Panc1 (cell line): ENCODE measurements at places on chromosomes 7 and 10. TPM values are rescaled to one million over a fixed set of nuclear protein-coding genes. Genes with fewer than 3 reads are reported as not detected.

WDR86 gene
- 0.72 TPM for total RNA-seq

DNA sequence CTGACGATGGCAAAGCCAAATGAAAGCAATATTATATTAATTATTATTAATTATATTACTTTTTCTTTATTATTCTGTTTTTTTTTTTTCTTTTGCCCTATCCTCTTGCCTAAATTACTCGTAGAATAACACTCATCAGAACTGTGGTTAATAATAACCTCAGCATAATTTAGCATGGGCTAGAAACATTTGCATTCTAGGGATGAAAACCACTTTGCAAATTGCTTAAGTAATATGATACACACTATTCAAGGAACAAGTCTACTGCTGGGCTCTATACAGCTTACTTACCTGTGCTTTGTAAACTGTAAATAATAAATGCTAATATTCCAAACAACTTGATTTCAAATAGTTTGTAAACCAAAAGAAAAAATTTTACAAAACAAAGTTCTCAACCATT is 375.8 kb downstream of the HGF start:
- no peaks in the 10 kb centered on the region for H3K27me3 ChIP-seq
- no peaks in the 10 kb centered on the region for H3K36me3 ChIP-seq
- no peaks in the 10 kb centered on the region for H3K4me1 ChIP-seq
- no peak for DNase-seq
- no peak overlapping the region for H3K4me3 ChIP-seq

DNA sequence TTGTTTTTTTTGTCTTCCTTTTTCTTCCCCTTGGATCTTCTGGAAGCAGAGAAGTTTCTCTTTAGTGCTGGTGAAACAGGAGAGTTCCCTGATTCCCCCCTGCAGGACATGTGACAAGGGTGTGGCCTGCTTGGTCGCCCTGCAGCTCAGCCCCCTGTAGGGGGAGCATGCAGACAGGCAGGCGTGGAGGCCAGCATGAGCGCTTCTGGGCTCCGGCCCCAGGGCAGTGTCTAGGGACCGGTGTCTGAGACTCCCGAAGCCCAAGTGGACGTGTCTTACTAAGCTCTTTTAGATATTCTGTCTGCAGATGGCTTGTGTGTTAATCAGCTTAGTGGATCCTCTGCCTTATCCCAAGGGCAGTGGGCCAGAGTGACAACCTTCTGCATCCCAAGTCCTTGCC is 26.1 kb downstream of the PRSS58 start:
- no peak overlapping the region for H3K4me3 ChIP-seq
- H3K36me3 ChIP-seq, result no peaks in the 10 kb centered on the region
- no peak overlapping the region for H3K27ac ChIP-seq
- no peaks in the 10 kb centered on the region for H3K4me1 ChIP-seq
- H3K27me3 ChIP-seq, result no peaks in the 10 kb centered on the region

GRCh38 chr10:32199714-32200394 is 143.6 kb upstream of the KIF5B start:
- H3K4me1 ChIP-seq, result no peaks in the 10 kb centered on the region
- no peaks in the 10 kb centered on the region for H3K27me3 ChIP-seq
- no peak overlapping the region for H3K27ac ChIP-seq
